ENCODE measurements at places on chromosomes 12 and 14. TPM values are rescaled to one million over a fixed set of nuclear protein-coding genes. Genes with fewer than 3 reads are reported as not detected.

GRCh38 chr12:69401940-69402339 lies 42.4 kb downstream of the YEATS4 start:
- DNase-seq: no peak

DNA sequence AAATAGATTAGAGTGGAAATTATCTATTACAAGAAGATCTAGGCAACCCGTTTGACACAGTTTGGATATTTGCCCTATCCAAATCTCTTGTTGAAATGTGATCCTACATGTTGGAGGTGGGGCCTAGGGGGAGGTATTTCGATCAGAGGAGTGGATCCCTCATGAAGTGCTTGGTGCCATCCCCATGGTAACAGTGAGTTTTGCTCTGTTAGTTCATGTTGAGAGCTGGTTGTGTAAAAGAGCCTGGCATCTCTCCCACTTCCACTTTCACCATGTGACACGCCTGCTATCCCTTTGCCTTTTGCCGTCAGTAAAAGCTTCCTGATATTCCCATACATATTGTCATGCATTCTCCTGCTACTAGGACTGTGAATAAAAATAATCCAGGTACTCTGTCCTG lies 66.4 kb upstream of the FLRT2 start:
- DNase-seq: no peak

DNA sequence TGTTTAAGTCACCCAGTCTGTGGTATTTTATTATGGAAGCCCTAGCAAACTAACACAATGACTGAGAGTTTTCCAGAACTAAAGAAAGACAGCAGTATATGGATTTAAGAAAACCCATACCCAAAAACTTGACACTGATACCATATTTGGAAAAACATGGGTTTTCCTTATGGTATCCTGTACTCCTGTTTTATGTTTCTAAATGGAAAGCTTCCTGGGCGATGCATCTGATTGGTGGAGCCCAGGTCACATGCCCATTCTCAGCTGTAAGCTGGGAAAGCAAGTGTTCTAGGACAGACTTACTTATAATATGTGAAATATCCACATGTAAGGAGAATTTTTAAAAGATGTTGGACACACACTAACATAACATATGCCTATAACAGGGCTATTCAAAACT lies 4.5 kb upstream of the RNASE4 start:
- DNase-seq: peak; percentile 56

Gene FMNL3
- total RNA-seq: 4.4 TPM

DNA sequence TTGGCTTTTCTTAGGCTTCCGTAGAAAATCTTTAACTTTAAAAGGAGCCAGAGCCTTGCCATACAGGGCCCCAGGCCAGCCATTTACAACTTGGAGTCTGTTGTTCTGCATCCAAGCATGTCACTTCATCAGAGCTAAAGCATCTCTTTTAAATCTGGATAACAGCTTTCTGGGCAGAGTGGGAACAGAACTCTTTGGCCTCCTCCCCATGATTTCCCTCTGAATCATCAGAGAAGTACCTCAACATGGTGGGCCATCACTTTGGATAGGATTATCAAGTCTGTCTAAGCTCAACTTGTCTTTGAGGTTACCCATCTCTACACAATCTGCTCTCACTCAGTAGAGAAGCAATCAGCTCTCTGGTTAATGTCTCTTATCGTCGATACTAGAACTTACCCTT lies 170.9 kb downstream of the SLC6A15 start:
- no peak for DNase-seq

DNA sequence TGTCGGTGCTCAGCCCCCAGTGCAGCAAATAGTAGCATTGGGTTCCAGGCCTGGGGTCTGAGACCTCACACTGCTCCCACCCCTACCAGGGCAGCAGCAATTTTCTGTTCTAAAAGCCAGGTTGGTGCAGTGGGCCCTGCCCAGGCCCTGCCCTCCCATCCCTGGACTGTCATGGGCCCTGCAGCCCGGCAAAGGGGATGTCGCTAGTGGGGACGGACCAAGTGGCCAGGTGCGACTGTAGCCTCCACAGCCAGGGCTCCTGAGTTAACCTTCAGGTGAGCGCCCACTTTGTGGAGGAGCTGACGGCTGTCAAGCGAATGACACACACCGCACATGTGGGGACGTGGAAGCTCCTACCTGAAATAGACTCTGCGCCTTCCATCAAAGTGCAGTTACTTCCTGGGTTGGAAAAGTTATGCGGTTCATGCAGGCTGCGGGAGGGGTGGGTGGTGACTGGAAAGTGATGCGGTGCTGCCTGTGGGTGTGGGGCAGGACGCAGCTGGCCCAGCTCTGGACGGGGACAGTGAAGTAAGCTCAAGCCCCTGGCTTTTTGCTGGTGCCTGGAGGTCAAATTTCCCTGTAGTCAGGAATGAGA lies 1.5 kb downstream of the INF2 start:
- DNase-seq: no peak

DNA sequence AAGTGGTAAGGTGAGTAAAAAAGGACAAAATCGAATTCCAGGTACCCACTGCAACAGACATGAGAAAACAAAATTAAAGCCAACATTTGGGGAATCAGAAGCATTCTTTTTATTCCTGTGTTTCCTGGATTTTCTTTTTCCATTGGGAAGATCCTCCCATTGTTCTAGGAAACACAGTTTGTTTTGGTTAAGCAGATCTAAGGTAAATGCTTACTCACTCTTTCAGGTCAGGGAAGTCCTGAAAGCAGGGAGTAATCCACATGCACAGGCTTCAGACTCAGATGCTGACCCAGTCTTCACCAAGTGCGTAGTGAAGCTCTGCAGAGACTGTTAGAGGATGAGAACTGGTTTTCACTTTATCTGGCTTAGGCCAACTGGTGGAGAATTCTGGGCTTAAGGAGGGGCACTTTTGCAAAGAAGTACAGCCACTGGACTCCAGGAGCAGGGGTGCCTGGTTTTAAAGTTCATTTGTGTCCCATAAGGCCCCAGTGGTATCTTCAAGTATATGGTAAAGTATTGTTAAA lies 57.7 kb downstream of the RPAP3 start:
- DNase-seq: no peak

DNA sequence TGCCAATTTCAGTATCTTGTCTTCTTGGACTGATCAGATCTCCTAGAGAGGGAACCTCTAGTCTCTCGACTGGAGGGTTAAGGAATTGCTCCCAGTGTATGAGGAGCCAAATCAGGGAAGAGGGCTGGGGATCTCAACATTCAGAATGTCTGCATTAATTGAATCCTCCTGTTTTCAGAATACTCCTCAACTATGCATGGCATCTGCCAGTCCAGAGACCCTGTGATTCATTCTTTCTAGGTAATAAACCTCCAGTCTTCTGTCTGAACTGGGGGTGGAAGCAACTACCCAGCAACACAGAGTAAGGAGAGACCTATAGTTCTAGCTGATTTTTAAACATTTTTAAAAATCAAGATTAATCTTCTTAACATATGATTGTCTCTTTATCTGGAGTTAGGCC lies 92.7 kb downstream of the AKAP6 start:
- DNase-seq: no peak

All from Calu3 (cell line).